ENCODE measurements at places on chromosomes 5 and 9.

DNA sequence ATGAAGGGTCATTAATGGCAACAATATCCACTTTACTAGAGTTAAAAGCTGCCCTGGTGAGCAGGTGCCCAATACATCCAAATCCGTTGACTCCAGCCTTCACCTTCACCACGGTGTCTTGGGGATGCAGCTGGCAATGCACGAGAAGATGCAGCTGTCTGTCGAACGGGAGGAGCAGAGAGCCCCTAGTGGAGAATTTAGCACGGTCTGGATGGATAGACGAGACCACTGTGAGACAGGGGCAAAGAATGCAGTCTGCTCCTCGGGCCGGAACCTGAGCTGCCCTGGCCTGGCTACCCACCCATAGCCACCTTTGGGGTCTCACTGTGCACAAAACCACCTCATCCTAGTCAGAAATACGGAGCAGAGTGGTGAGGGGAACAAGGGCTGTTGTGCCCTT, 35.1 kb downstream of the ADRA1B start:
- DNase-seq = no peak

GRCh38 chr5:881551-881935, 11.1 kb downstream of the BRD9 start:
- DNase-seq = no peak

- no peak for DNase-seq
Measured at GRCh38 chr5:52134013-52134650, 653.6 kb upstream of the ITGA1 start.

DNA sequence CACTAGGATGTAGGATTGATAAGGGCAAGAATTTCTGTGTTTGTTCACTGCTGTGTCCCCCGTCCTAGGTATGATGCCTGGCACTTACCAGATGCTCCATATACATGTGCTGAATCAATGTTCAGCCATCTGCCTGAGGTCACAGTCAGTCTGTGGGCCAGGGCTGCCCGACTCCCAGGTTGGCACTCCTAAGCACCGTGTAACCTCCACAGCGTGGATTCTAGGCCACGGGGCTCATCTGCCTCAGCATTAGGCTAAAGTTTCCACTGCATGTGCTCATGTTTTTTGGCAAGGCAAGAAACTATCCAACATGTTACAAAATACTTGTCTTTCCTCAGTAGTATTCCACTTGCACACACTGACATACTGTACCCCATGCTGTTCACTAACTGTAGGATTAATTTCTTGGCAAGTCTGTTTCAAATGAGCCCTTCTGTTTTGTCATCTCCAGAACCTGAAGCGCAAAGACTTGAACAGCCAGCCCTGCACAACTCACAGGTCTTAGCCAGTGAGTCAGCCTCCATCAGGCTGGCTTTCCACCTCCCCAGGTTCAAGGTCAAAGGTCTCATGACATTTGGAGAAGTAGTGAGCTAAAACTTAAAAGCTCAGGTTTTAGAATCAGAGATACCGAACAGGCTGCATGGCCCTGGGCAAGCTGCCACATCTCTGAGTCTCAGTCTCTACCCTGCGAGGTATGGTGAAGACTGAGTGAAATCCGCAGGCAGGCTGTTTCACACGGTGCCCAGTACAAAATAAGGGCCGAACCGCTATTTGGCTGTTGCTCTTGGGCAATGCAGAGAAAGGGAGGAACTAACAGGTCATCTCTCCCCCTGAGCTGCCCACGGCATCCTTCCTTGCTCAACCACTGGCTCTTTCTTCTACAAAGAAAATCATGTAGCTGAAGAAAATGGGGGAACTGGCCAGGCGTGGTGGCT, 7.2 kb downstream of the TOR1A start:
- no peak for DNase-seq

GRCh38 chr9:137683262-137683864, 64.6 kb downstream of the EHMT1 start:
- no peak for DNase-seq

- DNase-seq = no peak
Measured at GRCh38 chr5:88644676-88645075, 238.3 kb downstream of the MEF2C start.

GRCh38 chr9:114124666-114125475, 25.8 kb upstream of the KIF12 start:
- no peak for DNase-seq

GRCh38 chr5:123720955-123721354, 209.0 kb downstream of the CSNK1G3 start:
- DNase-seq = no peak

- DNase-seq = peak; percentile 97
Measured at GRCh38 chr5:170278611-170279458, 18.7 kb downstream of the LCP2 start.

DNA sequence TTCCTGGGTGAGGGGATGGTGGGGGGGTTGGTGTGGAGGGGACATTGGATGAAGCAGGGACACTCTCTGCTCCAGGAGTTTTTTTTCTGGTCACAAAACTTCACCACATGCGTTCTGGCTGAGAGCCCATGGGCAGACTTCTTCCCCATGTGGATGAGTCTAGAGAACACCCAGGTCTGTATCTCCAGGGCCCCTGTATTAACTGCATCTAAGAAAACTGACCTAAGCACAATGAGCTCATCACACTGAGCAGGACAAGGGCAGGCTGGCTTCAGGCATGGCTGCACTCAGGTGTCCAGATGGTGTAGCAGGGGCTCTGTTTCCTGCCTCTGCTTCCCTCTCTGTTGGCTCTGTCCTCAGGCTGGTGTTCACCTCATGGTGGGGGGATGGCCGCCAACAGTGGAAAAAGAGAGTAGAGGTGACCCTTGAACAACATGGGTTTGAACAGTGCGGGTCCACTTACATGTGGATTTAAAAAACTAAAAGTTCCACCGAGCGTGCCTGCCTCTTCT, 85.3 kb upstream of the STC2 start:
- no peak for DNase-seq

GRCh38 chr9:111683392-111683791, 22.0 kb downstream of the GNG10 start:
- no peak for DNase-seq

DNA sequence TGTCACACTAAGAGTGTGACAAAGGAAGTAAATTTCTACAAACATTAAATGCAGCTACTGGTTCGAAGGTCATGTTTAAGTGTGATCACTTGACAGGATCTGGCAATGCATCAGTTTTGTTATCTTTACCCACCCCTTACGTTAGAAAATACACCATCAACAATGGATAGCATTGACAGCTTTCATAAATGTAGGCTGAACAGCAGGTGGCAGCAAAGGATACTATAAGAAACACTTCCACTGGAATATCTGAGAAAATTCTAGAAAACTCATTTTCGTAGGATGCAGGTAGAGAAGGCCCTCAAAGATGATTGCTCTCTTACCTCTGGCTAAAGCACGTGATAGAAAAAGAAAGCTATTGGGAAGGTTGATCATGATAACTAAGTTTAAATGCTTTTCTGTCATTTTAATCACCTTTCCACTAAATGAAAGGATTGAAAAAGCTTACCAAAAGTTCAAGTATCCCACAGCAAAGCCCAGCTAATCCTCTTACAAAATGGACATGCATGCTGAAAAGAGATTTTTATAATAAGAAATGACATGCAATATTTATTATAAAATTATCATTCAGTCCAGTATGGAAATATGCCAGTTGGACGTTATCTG, 292.5 kb downstream of the PARP8 start:
- DNase-seq = peak; percentile 5

DNA sequence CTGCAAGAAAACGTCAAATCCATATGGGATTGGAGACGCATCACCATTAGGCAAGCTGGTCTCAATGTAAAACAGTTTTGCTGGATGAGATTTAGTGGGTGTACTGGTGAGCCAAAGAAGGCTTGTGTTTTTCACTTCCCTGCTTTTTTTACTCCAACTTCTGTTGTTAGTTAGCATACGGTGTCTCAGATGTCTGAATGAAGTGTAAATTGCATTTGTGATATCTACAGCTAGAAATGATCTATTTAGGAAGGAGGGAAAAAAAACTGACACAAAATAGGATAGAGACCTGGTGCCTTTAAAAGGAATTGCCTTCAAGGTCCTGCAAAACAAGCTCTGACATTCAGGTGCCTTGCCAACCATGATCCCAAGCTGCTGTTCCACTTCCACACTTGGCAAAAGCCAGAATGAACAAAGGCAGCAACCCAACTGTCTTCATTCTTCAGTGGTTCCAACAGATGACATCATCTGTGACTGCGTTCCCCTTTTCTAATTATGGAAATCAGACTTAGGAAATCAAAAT, 104.2 kb upstream of the RAI14 start:
- DNase-seq = no peak

- DNase-seq = no peak
Measured at GRCh38 chr5:106127341-106127781, 1543.4 kb downstream of the EFNA5 start.

DNA sequence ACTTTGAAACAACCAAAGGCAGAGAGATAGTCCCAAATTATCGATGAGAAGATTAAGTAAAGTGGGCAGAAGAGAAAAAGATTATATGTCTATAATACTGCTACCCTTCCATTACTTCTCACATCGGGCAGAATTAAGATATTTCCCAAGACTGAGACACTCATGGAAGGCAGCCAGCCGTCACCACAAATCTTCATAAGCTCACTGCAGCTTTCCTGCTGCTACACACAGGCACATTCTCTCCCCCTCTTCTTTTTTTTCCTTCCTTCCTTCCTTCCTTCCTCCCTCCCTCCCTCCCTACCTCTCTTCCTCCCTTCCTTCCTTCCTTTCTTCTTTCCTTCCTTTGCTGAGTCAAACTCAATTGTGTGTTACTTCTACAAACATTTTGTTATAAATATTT, 58.7 kb upstream of the SPATA31C2 start:
- DNase-seq = no peak

GRCh38 chr9:99666571-99666970, 155.1 kb upstream of the NR4A3 start:
- no peak for DNase-seq

- DNase-seq = peak; percentile 4
Measured at GRCh38 chr9:121073038-121073437, 1.7 kb upstream of the CNTRL start.

DNA sequence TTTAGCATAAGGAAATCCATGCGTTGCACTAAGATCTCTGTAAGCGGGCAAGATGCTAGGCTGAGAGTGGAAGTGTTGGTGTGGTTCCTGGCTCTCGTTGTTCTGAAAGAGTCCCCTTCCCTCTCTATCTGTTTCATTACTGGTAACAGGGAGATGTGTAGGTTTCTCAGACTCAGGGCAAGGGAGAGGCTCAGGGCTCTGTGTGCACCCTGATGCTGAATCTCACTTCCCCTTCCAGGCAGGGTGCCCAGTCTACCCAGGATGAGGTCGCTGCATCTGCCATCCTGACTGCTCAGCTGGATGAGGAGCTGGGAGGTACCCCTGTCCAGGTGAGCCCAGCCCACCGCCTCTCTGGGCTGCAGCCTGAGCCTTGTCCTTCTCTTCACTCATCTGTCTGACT, 45.7 kb downstream of the STOM start:
- DNase-seq = no peak

- no peak for DNase-seq
Measured at GRCh38 chr5:177045631-177046030, 23.1 kb downstream of the ZNF346 start.

- DNase-seq = no peak
Measured at GRCh38 chr9:1071730-1072129, 21.6 kb downstream of the DMRT2 start.

DNA sequence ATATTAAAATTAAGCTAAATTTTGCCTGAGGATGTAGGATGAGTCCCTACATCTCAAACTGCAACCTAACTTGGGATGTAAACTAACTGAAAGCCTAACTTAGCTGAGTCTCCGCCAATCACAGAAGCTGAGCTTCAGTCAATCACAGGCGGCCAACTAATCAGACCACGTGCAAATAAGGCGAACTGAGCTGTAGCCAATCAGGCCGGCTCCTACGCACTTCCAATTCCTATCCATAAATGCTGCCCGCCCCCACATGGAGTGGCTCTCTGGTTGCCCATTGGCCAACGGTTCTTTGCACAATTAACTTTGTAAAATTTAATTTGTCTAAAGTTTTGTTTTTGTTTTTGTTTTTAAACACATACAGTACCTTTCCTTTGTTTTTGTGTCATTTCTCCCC, 13.9 kb upstream of the GPX8 start:
- DNase-seq = no peak

GRCh38 chr5:1593903-1594356, 70.2 kb upstream of the LPCAT1 start:
- no peak for DNase-seq

GRCh38 chr9:129888293-129889121, 53.2 kb downstream of the USP20 start:
- peak; percentile 86 for DNase-seq

- no peak for DNase-seq
Measured at GRCh38 chr5:73994963-73995362, 369.0 kb downstream of the ARHGEF28 start.

- no peak for DNase-seq
Measured at GRCh38 chr5:139178935-139179334, 19.2 kb downstream of the SIL1 start.

GRCh38 chr5:41908374-41909079, 4.4 kb downstream of the RIMOC1 start:
- DNase-seq = no peak

DNA sequence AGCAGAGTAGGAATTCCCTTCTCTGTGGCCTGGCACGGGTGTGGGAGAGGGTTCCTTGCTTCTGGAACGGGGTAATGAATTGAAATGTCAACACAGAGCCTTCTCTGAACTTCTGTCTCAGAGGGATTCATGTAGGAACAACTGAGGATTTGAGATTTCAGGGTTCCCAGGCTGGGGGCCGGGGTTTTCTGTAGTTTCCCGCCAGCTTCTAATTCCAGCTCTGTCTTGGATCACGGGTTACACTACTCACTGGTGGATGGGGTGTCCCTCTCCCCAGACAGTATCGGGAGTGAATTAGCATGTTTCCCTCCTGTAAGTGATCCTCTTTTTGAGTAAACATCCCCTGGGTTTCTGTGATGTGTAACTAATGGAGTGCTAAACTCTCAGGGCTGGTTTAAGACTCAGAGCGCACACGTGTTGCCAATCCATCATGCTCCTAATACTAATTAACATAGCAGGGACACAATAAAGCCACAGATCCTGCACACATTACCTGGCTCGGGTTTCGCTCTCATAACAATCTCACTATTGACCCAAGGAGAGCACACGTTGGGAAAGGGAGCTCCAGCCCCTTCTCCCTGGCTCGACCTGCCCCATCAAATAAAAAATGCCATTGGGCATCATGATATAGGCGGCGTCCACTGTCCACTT, 18.1 kb upstream of the DMRT2 start:
- no peak for DNase-seq

GRCh38 chr5:77031891-77032290, 1.7 kb downstream of the AGGF1 start:
- DNase-seq = no peak

Data from GDM1 (cell line).